ENCODE measurements at places on chromosomes 5 and 9.

DNA sequence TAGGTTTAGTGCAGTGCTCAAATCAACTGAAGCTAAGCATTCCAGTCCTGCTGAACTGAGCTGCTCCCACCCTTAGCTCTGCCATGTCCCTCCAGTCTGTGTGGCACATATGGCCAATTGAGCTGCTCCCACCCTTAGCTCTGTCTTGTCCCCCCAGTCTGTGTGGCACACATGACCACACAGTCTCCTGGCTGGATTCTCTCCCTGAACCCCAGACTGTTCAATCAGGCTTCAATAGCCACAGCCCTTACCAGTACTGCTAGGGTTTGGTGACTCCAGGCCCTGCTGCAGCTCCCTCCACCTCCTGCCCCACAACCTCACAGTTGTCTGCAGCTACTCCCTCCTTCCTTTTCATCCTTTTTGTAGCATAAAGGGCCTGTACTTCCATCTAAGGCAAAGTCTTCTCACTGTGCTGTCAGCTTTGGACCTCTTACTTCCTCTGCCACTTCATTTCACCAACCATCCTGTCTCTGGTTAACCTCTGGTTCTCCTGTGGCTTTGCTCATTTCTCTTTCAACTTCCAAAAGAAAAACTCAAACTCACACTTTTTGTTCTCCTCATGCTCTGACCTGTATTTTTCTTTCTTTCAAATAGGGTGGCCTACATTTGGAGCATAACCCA, 50.8 kb downstream of the ADAMTS12 start:
- no peak for DNase-seq

DNA sequence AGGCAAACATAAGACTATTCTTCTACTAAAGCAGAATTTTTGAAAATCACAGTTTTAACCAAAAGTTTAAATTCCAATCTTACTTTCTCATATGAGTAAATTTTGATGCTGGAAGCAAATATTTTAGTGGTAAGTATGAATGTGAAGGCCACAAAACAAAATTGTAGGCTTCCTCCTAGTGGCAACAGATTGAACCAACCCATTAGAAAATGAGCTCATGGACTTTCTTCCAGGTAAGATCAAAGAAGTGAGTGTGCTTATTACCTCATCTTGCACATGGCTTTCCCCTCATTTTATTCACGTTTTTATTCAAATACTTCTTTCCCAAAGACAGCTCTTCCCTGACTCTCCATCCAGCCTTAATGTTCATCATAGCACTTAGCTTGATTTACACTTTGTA, 16.5 kb upstream of the RLN2 start:
- no peak for DNase-seq

DNA sequence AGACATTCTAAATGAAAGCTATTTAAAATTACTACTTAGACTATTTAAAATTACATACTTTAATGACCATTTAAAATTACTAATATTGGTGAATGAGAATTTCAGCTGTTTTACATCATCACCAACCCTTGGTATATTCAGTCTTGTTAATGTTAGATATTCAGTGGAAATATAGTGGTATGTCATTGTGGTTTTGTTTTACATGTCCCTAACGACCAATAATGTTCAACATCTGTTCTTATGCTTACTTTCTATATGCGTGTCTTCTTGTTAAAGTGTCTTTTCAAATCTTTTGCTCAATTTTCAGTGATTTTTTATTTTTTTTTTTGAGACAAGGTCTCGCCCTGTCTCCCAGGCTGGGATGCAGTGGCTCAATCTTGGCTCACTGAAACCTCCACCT, 279.3 kb upstream of the TARS1 start:
- no peak for DNase-seq

DNA sequence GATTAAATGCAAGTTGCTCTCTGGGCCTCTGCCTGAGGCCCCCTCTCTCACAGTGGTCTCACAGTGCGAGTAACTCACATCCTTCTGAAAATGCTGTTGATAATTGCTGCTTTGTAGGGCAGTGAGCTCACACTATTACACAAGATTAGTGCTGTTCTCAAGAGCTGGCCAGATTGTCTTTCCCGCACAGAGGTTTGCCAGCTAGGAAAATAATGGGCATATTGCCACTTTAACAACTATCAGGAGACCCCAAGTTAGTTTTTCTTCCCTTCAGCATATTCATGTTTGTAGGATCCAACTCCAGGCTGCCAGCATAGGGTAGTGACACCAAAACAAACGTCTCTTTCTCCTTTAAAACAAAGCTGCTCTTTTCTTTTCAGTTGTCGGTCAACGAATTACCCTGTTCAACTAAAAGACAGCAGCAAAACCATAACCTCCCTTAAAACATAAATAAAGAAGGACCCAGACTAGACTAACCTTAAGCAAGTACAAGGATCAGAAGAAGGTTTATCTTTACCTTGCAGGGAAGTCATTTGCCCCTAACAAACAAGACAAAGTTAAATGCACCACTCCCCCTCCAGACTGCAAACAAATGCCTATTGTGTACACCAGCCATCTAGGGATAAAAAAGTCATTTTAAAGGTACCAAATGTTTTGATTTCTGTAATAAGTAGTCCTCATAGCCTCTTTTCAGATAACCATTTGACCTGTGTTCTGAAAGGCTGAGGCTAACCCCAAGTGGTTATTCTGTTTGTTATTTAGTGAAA, 91.4 kb downstream of the VCAN start:
- DNase-seq: no peak

DNA sequence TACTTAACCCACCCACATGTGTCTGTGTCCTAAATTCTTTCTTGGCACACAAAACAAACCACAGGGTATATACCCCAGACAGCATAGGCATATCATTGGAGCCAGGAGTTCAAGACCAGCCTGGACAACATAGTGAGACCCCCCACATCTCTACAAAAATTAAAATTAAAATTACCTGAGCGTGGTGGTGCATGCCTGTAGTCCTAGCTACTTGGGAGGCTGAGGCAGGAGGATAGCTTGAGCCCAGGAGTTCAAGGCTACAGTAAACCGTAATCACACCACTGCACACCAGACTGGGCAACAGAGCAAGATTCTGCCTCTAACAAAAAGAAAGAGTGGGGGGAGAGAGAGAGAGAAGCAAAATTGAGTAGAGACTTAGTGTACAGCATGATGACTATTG, 4.6 kb upstream of the AGTPBP1 start:
- no peak for DNase-seq

- DNase-seq: no peak
Measured at GRCh38 chr5:89372176-89372575, 489.2 kb upstream of the MEF2C start.

- DNase-seq: no peak
Measured at GRCh38 chr9:5419987-5420386, 17.7 kb downstream of the PLGRKT start.

GRCh38 chr5:34053571-34054399, 10.8 kb upstream of the C1QTNF3 start:
- no peak for DNase-seq

- DNase-seq: no peak
Measured at GRCh38 chr5:68418201-68418600, 202.6 kb downstream of the PIK3R1 start.

GRCh38 chr5:131305906-131306305, 42.1 kb downstream of the CDC42SE2 start:
- no peak for DNase-seq

DNA sequence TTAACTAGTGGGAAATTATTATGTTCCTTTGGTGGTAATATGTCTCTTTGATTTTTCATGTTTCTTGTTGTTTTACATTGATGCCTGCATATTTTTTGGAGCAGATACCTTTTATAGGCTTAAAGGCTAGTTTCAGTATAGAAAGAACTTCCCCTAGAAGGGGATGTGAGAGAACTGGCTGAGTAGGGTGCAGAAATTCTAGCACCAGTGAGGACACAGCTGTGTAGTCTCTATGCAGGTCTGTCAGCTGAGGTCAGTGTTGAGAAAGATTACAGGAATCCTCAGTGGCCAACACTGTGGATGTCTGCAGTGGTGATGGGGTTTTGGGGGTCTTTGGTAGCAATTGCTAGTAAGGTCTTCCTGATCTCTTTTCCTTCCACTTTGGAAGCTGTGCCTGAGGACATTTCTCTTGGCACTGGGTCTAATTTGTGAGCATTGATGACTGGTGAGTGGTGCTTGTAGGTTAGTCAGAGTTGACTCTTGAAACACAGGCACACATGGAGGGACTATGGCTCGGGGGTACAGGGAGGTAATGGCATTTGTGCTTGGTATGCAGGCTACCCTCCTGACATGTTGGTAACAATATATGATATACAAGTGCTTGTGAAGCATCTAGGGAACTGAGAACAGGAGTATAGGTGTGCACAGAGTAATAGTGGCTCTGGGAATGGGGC, 221.4 kb downstream of the SPATA31D1 start:
- no peak for DNase-seq

DNA sequence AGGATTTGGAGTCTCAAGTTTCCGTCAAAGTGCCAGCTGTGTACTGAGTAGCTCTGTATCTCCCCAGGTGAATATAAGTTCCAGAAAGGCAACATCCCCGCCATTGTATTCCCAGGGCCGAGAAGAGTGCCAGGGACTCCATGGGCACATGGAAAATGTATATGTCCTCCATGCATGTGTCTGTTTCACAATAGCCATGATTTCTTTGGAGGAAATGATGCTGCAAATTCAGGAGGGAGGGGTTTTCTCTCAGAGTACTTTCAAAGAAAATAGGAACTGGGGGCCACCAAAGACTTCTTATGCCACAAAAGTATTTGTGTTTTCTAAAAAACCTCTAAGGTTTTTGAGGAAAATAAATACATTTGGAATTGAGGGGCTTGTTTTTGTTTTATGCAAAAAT, 524.6 kb downstream of the BNC2 start:
- DNase-seq: no peak

DNA sequence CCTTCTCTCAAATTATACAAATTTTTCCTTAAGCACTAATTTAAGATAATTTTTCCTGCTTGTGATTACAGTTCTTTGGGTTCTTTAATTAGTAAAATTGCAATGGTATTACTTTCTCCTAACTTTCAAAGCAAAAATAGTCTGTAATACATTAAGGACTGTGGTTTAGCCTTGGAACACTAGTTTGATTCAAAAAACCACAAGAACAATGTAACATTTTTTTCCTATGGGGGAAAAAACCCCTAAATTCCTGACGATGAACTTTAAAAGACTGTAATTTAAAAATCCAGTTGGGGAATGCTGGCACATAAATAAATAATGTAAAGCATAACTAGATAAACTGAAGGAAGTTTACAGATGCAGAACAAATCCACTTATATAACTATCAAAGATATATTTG, 65.3 kb downstream of the CDC14B start:
- no peak for DNase-seq

- DNase-seq: no peak
Measured at GRCh38 chr5:73623901-73624404, 2.0 kb upstream of the ARHGEF28 start.

- DNase-seq: no peak
Measured at GRCh38 chr9:3788211-3788610, 262.4 kb upstream of the RFX3 start.

DNA sequence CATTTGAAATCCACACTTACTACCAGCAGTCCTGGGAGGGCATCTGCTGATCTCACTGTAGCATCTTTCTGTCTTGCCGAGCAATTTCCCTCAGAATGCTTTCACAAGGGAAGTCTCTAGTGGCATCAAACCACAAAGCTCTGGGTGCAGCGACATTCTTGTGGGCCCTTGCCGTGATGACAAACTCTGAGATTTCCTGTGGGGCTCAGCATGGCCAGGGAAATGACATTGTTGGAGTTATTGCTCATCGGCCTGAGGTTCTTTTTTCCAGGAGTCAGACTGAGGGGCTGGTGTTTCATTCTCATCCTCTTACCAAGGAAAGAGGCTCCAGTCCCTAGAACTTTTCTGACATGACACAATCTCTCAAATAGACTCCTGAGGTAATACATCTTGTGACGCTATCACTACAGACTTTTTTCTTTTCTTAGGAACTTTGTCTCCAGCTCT, 51.4 kb downstream of the PFDN1 start:
- peak; percentile 12 for DNase-seq

GRCh38 chr5:163912046-163912445, 406.6 kb downstream of the MAT2B start:
- DNase-seq: no peak

DNA sequence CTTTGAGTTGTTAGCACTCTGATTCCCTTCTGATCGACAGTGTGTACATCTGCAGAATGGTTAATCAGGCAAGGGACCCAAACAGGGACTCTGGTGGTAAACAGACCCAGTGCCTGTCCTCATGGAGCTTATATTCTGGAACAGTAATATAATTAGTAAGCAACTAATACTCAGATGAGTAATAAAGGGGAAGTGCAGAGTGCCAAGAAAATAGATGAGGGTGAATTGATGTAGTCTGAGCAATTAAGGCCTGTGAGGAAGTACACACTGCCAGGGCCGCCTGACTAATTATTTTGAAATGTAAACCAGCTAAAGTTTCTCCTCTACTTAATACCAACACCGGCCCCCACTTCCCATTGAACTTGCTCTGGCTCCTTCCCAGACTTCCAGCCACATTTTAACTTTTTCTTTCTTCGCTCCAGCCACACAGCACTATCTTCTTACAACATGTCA, 4.2 kb downstream of the DHX29 start:
- no peak for DNase-seq

- DNase-seq: no peak
Measured at GRCh38 chr5:173453167-173453566, 125.0 kb upstream of the STC2 start.

- DNase-seq: no peak
Measured at GRCh38 chr9:77710316-77710715, 62.2 kb upstream of the GNA14 start.

GRCh38 chr5:157575381-157576020, at the start of gene ADAM19:
Gene ADAM19, minus strand, starts transcription at chr5:157575775. Its CDS starts 79 bp downstream, at chr5:157575696.
- peak; percentile 32 for DNase-seq

DNA sequence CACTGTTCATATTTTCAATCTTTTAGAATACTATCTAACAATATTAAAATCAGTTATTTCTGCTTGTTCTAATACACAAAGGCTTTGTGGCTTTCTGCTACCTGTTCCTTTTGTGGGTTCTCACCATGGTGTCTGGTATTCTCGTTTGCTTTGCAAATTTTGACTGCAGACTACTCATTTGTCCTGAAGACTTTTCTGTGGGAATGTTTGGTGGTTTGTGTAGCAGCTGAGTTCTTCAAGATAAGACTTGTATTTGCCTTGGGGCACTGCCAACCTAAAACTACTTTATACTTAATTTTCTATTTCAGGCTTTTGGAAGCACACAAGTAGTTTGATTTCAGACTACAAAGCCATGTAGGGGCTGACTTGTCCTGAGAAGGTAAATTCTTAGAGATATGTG, 11.1 kb downstream of the IL33 start:
- DNase-seq: no peak

- DNase-seq: no peak
Measured at GRCh38 chr5:180795771-180796313, 6.8 kb downstream of the MGAT1 start.

DNA sequence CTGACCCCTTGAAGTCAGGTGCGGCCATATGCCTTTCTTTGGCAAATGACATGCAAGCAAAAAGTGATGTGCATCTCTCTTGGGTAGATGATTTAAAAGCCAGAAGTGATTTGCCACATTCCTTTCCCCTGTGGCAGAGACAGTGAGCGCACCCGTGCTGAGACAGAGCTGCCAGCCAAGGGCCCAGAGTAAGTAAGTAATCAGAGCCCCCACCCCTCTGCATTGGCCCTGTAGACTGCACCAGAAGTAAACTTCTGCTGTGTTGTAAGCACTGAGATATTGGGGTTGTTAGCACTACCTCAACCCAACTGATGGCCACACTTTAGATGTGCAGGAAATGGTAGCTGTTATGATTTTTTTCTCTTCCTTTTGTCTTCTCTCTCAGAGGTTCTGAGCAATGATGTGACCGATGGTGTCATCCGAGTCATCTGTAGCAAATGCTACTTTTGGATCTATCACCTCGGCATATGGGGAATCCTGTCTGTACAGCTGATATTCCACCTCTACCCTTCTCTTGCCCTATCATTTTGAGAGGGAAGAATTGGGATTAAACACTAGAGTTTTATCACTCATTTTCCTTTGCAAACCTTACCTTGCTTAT, 58.0 kb downstream of the DOCK2 start:
- DNase-seq: no peak
